Kidney (tissue), 22 donors: ENCODE measurements at places on chromosomes 5 and 9.

DNA sequence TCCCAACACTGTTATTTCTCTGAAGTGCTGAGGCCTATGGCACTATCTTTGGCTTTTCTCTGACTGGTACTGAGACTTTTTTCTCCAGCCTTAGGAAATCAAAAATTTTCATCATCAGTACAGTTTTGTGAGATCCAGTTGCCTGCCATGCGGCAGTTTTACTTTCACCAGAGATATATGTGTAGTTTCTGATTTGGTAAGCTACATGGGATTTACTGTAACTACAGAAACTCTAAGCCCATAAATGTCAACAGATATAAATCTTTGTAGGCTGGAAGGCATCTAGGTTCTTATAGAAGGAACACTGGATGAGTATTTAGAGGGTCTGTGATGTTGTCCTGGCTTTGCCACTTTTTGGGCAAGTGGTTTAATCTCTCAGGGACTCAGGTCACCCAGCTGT is 69.0 kb downstream of the DOCK2 start:
- DNase-seq: no peak

GRCh38 chr5:143135832-143136551 is 267.5 kb downstream of the NR3C1 start:
- DNase-seq: no peak

GRCh38 chr5:106311230-106311915 is 1359.4 kb downstream of the EFNA5 start:
- no peak for DNase-seq

GRCh38 chr9:123743737-123744136 is 186.2 kb downstream of the DENND1A start:
- no peak for DNase-seq

DNA sequence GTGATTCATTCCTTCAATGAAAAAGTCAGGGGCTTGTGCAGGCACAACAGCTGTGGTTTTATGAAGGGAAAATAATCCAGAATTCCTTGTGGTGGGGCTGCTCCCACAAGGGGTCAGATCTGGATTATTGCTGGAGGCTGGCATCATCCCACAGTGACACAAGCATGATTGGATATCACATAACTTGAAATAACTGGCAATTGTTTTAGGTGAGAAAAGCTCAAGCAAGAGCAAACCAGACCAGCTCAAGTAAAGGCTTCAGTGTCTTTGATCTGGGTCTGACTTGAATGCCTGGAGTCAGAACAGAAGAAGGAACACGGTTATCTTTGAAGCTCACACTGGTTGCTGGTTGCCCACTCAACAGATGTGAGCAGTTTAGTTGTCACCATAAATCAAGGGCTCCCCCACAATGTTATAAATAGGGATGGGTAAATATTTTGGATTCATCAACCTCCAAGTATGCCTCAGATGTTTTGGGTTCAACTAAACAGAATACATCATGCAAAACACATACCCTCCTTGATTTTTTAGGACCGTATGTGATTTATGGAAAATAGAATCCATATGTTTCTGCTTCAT is 3.1 kb upstream of the ZNF474 start:
- no peak for DNase-seq

- DNase-seq: no peak
These were observed 66.5 kb downstream of the SV2C start for GRCh38 chr5:76149636-76150035.

DNA sequence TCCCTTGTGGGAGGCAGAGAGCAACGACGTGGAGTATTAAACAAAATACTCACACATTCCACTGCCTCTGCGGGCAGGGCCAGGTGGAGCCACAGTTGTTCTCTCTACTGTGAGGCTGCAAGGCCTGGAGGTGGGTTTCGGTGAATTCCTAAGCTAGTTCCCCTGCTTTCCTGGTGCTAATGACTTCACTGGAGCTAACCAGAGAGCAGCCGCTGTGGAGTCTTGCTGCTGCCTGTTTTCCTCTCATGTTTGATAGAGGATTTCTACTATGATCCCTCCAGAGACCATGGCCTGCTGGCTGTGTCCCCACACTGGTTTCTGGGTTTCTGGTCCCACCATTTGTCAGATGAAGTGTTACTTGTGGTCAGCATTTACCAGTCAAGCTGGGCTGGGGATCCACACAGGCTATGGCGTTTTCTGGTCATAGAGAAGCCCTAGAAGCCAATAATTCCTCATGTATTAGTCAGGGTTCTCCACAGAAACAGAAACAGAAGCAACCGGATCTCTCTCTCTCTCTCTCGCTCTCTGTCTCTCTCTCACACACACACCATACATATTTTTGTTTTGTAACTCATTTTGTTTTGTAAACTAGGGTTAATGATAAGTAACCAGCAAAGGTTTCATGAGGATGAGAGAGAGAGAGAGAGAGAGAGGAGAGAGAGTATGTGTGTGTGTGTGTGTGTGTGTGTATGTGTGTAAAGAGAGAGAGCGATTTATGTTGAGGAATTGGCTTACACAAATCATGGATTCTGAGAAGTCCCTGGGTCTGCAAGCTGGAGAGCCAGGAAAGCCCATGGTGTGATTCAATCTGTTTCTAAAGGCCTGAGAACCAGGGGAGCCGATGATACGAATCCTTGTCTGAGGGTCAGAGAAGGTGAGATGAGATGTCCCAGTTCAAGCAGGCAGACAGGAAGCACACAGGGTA is 403.0 kb downstream of the GADD45G start:
- no peak for DNase-seq

- DNase-seq: no peak
These were observed 516.5 kb downstream of the KIF4B start for GRCh38 chr5:155530046-155530445.

DNA sequence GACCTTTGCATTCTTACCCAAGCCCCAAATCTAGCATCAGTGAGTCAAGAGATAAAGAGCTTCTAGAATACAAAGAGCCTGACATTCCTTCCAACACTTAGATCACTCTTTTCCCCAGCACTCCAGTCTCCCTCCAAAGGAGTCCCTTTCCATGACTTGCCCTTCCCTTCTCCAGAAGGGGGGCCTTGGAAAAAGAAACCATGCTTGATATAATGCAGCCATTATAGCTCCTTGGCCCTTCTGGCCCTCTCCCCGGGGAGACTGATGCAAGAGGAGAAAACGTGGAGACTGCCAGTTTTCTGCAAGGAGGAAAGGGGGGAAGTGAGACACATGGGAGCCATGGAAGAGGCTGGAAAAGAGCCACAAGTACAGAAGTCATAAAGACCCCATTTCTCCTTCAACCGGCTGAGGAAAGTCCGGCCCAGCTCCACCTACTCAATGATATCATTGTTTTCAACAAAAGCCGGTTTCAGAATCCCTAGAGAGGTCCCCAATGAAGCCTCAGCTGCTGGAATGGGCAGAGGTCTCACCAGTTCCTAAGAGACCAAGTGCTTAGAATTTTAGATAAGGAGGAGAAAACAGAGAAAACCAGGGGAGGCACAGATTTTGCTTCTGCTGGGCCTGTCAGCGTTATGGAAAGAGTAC is 29.0 kb downstream of the ADAM19 start:
- DNase-seq: no peak

- no peak for DNase-seq
These were observed 1026.8 kb downstream of the CDH18 start for GRCh38 chr5:18961234-18961633.

GRCh38 chr5:157172403-157172802 is 6.3 kb upstream of the GARIN3 start:
- DNase-seq: no peak

- peak; percentile 14 for DNase-seq
These were observed 252.5 kb downstream of the TRPM3 start for GRCh38 chr9:70868661-70869652.

DNA sequence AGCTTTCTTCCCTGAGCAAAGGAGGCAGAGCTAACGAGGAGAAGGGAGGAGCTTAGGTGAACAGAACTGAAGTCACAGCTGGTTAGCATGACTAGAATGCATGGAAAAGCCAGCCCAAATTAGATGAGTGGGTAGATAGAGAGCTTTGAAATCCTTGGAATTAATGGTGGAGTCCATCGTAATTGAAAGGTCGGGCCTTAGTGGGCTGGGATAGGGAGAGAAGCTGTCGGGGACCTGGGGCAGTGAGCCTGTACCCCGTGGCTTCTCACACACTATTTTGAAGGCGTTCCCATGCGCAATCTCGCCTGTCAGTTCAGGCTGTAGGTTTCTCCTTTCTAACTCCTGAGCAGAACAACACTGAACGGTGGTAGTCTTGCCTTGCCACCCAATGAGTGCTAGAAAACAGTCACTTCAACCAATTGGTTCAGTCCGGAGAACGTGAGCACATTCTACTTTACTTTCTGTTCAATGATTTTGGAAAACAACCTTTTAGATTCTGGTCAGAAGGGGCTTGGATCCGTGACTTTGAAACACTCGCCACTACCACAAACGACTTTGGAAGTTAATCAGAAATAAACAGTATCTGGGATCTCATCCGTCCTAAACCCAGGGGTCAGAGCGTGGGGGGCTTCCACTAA is 655 bp upstream of the RAI14 start:
- DNase-seq: peak; percentile 92

DNA sequence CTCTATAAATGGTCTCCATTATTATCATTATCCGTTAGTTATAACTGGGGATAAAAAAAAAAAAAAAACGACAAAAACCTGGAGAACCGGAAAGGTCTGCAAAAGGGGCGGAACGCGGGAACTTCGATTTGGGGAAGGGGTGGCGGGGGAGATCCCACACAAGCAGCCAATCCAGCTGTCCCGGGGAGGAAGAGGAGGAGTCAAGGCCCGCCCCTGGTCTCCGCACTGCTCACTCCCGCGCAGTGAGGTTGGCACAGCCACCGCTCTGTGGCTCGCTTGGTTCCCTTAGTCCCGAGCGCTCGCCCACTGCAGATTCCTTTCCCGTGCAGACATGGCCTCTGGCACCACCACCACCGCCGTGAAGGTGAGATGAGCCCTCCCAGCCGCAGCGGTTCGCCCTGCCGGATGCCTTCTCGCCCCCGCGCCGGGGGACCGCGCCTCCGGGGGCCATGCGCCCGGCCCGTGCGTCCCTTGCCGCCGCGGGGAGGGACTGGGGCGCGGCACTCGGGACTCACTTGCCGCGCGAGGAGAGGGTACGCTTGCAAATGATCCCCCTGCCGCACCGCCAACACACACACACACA is at the start of gene MTAP:
Gene MTAP (plus strand): TSS at position 219 of the 583 bp plus-strand sequence. CDS start 113 bp downstream, at position 332.
- peak; percentile 97 for DNase-seq

- DNase-seq: peak; percentile 57
These were observed 43.6 kb downstream of the SLC6A3 start for GRCh38 chr5:1401536-1402138.

- DNase-seq: peak; percentile 95
These were observed at the start of gene GADD45G for GRCh38 chr9:89604729-89605464. Gene GADD45G, plus strand, starts transcription at chr9:89605012. Its CDS starts 110 bp downstream, at chr9:89605122.

DNA sequence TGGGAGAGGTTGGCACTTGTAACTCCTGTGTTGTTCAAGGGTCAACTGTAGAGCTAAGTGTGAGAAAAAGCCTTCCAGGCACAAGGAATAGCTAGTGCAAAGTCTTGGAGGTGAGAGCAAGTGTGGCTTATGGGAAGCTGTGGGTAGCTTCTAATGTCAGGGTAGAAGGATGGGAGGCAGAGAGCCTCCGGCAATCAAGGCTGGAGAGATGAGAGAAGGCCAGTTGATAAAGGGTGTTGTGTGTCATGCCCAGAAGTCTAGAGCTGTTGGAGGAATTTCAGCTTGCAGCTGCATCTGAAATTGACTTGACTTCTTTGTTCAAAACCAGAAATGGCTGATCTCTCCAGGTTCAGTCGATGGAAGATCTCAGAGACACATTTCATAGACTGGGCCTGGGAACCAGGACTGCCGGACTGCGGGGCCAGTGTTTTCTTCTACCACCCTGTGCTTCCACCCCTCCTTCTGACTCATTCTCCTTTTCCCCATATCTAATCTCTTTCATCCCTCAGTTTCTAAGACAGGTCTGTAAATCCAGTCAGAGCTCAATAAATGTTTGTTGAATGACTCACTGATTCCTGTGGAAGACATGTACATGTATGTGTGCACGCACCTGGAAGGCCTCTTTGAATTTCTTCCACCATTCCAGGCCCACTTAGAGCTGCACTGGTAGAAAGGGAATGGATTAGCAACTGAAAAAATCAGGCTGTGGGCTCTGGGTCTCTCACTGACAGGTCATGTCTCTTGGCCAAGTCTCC is 67.8 kb upstream of the KLF4 start:
- no peak for DNase-seq

DNA sequence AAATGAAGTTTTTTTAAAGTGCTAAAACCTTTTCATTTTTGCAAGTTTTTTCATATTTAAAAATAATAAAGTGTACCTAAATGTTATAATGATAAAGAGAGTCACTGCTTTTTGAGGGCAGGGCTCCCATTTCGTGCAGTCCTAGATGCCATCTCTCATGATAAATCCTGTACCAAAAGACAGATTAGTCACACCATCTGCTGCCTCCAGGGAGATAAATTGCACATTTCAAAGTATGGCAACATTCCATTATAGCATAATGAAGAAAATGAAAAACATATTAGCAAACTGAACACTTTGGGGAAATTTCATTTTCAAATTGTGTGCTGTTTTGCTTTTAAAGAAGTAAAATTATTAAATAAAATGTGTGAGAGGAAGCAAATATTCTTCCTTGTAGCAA is 257.2 kb downstream of the KIAA0825 start:
- no peak for DNase-seq
